Thyroid gland (tissue), 4 donors: ENCODE measurements at places on chromosomes 13 and 19.
A peak's percentile ranks its signal among the peaks of the same experiment; 100 is the strongest.

- no peak overlapping the region for H3K4me3 ChIP-seq
- peaks cover 7% of the 10 kb centered on the region for H3K4me1 ChIP-seq
- H3K27me3 ChIP-seq, result no peaks in the 10 kb centered on the region
- H3K27ac ChIP-seq, result no peak overlapping the region
- no peak for DNase-seq
- no peaks in the 10 kb centered on the region for H3K36me3 ChIP-seq
These were observed 119.6 kb downstream of the RFC3 start for GRCh38 chr13:33937373-33938098.

DNA sequence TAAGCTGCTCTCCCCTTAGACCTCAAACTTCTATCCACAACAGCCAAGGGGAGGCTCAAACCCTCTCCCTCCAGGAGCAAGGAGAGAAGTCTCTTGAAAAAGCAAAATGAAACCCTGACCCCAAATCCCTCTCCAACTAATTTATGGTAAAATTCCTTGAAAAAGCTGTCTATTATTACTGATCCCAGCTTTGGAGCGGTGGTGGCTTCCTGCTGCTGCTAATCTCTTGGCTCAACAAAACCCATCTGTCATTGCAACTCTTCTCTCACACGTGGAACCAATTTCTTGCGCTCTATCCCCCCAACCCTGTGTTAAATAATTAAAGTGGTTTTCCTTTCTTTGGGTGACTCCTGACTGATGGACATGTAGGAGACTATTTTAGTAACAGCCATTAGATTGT is 64.1 kb upstream of the OXGR1 start:
- H3K27ac ChIP-seq, result no peak overlapping the region
- no peak overlapping the region for H3K4me3 ChIP-seq
- no peaks in the 10 kb centered on the region for H3K4me1 ChIP-seq
- H3K27me3 ChIP-seq, result no peaks in the 10 kb centered on the region
- no peaks in the 10 kb centered on the region for H3K36me3 ChIP-seq
- DNase-seq, result no peak

DNA sequence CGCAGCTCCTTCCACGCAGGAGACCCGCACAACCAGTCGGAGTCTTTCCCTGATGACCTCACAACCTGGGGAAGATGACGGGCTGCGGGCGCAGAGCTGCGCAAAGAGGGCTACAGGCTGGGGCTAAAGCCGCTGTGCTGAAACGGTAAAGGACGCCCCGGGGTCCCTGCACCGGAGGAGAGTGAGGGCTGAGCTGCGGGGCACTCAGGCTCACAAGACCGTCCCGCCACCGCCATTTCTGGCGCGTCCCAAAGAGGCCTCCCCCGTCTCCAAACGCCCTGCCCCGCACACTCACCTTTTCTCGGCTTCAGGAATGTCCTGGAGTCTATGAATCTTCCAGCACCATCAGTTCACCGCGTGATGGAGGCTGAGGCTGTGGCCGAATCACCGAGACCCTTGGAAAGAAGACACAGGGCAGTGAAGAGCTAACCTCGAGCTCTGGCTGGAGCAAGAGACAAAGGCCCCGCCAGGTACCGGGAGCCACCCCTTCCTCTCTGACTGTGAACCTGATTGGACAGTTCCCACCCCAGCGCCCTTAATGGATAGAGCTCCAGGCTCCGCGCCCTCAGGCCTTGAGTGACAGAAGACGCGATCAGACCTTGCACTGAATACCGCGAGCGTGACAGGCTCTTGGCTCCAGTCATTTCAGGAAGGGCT is 41.8 kb upstream of the ZNF429 start:
- H3K4me3 ChIP-seq, result no peak overlapping the region
- no peaks in the 10 kb centered on the region for H3K36me3 ChIP-seq
- peaks cover 3% of the 10 kb centered on the region for H3K4me1 ChIP-seq
- H3K27ac ChIP-seq, result no peak overlapping the region

GRCh38 chr19:55526216-55527196 is 10.4 kb downstream of the SBK2 start:
- DNase-seq, result peak; percentile 21
- H3K27ac ChIP-seq, result no peak overlapping the region
- H3K4me1 ChIP-seq, result peaks cover 6% of the 10 kb centered on the region
- no peaks in the 10 kb centered on the region for H3K36me3 ChIP-seq
- no peak overlapping the region for H3K4me3 ChIP-seq

- no peaks in the 10 kb centered on the region for H3K4me1 ChIP-seq
- no peak overlapping the region for H3K4me3 ChIP-seq
- H3K27me3 ChIP-seq, result no peaks in the 10 kb centered on the region
These were observed 556.3 kb upstream of the ARGLU1 start for GRCh38 chr13:107124129-107124718.

DNA sequence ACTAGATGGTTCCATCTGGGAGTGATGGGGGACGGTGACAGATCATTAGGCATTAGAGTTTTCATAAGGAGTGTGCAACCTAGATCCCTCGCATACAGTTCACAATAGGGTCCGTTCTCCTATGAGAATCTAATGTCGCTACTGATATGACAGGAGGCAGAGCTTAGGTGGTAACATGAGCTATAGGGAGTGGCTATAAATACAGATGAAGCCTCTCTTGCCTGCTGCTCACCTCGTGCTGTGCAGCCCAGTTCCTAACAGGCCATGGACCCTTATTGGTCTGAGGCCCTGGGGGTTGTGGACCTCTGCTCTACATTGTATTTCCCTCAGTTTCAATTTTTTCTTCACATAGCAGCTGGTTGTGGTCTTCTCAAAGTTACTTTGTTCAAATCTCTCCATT is 56.5 kb downstream of the CDK8 start:
- no peaks in the 10 kb centered on the region for H3K4me1 ChIP-seq
- no peaks in the 10 kb centered on the region for H3K36me3 ChIP-seq

DNA sequence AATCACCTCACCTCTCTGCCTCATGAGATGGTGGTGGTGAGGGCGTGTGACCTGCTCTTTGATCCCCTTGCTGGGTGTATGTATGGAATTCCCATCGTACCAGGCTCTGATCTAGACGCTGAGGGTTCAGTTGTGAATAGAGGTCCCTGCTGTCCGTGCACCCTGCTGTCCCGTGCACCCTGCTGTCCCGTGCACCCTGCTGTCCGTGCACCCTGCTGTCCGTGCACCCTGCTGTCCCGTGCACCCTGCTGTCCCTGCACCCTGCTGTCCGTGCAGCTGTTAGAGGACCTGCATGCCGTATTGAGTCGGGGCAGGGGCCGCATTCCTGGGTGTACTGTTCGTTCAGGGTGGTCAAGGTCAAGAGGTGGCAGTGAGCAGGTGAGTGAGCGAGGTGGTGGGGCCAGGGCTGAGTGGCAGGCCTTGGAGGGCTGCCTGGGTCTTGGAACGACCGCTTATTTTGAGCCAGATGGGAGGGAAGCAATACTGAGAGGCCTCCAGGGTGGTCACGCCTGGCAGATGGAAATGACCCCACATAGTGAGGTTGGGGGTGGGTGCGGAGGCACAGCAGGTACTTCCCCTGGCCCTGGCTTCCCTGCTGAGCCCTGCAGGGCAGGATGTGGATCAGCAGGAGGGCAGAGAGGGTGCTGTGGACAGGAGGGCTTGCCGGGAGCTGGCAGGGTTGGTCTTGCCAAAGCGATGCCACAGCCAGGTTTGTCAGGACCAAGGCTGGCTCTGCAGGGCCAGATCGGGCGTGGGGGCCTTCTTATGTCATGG is 4.6 kb upstream of the EPN1 start:
- no peak overlapping the region for H3K4me3 ChIP-seq
- H3K36me3 ChIP-seq, result peaks cover 59% of the 10 kb centered on the region
- H3K27ac ChIP-seq, result no peak overlapping the region
- no peaks in the 10 kb centered on the region for H3K27me3 ChIP-seq
- DNase-seq, result peak; percentile 42

DNA sequence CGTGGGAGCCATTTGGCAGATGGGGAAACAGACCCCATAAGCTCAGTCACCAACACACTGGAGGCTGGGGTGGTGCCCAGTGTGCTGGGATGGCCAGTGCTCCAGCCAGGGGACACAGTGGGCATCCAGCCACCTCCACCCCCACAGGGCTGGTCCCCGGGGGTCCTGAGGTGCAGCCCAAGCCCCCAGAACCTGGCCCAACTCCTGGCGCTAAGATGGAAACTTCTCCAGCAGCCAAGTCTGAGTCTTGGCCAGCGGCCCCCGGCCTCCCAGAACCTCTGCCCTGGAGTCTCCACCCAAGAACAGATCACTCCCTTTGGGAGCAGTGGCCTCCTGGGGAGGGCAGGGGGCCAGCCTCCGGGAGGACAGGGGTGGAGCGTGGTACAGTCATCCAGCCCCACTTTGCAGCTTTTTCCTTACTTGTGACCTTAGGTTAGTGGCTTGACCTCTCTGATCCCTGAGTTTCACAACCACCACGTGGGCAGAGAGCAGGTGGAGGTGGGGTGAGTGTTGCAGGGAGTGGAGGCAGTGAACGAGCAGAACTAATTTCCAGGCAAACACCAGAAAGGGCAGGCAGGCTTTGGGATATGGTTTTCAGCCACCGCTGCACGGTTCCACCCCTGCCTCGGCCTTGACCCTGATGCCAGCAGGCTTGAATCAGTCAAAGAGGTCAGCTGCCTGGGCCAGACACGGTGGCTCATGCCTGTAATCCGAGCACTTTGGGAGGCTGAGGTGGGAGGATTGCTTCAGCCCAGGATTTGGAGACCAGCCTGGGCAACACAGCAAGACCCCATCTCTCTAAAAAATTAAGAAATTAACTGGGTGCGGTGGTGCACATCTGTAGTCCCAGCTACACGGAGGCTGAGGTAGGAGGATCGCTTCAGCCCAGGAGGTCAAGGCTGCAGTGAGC is 4.3 kb upstream of the NRTN start:
- H3K27me3 ChIP-seq, result peaks cover 3% of the 10 kb centered on the region
- H3K4me3 ChIP-seq, result no peak overlapping the region
- peaks cover 9% of the 10 kb centered on the region for H3K4me1 ChIP-seq
- DNase-seq, result no peak
- no peaks in the 10 kb centered on the region for H3K36me3 ChIP-seq

- H3K4me1 ChIP-seq, result no peaks in the 10 kb centered on the region
- H3K27me3 ChIP-seq, result no peaks in the 10 kb centered on the region
- H3K36me3 ChIP-seq, result no peaks in the 10 kb centered on the region
- no peak overlapping the region for H3K4me3 ChIP-seq
These were observed 278.8 kb downstream of the SLITRK6 start for GRCh38 chr13:85520445-85520844.

GRCh38 chr19:1245494-1246264 is 2.7 kb upstream of the MIDN start:
- no peaks in the 10 kb centered on the region for H3K27me3 ChIP-seq
- no peak overlapping the region for H3K4me3 ChIP-seq
- H3K27ac ChIP-seq, result peak overlapping the region; percentile 100
- H3K36me3 ChIP-seq, result peaks cover 4% of the 10 kb centered on the region

GRCh38 chr19:31096935-31097545 is 252.2 kb downstream of the TSHZ3 start:
- DNase-seq, result no peak
- no peaks in the 10 kb centered on the region for H3K36me3 ChIP-seq
- H3K4me1 ChIP-seq, result peaks cover 30% of the 10 kb centered on the region
- no peaks in the 10 kb centered on the region for H3K27me3 ChIP-seq
- no peak overlapping the region for H3K4me3 ChIP-seq
- H3K27ac ChIP-seq, result no peak overlapping the region

GRCh38 chr13:50200988-50201387 is 185.7 kb downstream of the KCNRG start:
- H3K36me3 ChIP-seq, result no peaks in the 10 kb centered on the region
- H3K27me3 ChIP-seq, result no peaks in the 10 kb centered on the region
- H3K27ac ChIP-seq, result no peak overlapping the region
- peak; percentile 6 for DNase-seq
- no peak overlapping the region for H3K4me3 ChIP-seq
- H3K4me1 ChIP-seq, result no peaks in the 10 kb centered on the region
